ENCODE measurements at places on chromosomes 16 and 17.

- no peak for DNase-seq
Observed at GRCh38 chr16:85495259-85495658, 117.9 kb upstream of the GSE1 start.

- no peak for DNase-seq
Observed at GRCh38 chr16:3400446-3400778, 392 bp downstream of the ZSCAN32 start.

GRCh38 chr17:60827943-60828342 lies 150.3 kb downstream of the BCAS3 start:
- DNase-seq = no peak

- DNase-seq = no peak
Observed at GRCh38 chr17:77096570-77097214, 44.1 kb upstream of the SEC14L1 start.

DNA sequence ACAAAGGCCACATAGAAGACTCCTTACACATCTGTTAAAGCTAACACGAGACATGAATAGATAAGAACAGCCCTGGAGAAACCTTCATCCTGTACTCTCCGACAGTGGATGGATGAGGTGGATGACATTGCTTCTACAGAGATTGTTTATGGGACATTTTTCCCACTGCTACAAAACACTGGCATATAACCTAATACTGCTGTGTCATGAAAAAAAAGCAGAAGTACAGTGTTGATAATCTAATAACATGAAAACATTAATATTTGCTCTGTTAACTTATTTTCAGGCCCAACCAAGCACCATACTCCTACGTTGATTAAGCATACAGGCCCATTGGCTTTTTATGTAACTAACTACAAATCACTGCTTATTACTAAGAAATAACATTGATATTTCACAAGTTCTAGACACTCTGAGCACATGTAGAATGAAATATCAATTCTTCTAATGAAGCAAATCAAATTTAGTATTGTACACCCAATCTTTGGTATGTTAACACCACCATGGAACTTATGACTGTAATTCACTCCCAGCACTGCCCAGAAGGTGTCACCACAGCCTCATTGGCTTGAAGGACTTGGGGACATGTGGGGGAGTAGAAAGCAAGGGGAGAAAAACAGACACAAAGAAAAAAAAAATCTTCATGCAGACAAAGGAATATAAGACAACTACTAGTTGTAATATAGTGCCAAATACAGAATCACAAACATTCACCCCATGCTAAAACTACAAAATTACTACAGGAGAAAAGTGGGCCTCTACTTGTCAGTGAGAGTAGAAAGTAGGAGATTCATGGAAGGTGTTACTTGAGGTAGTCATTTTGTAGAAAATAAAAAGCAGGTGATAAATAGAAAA lies 330.0 kb upstream of the PMFBP1 start:
- DNase-seq = no peak

DNA sequence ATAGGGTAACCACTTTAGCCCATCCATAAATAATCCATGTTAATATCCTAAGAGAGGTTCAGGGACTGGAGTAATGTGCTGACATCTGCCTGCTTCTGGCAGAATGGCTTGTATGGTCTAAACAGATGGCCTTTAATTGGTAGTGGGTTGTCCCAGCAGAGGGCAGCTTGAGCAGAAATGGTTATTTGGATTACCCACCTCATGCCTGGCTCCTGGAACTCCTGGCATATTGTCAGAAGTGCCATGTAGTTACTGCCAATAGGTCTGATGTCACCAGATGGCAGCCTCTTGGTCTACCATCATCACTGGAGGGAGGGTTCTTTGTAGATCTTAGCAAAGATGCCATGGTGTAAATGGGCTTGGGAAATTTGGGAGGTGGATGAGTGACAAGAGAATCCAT lies 157.5 kb upstream of the SOX9 start:
- no peak for DNase-seq

DNA sequence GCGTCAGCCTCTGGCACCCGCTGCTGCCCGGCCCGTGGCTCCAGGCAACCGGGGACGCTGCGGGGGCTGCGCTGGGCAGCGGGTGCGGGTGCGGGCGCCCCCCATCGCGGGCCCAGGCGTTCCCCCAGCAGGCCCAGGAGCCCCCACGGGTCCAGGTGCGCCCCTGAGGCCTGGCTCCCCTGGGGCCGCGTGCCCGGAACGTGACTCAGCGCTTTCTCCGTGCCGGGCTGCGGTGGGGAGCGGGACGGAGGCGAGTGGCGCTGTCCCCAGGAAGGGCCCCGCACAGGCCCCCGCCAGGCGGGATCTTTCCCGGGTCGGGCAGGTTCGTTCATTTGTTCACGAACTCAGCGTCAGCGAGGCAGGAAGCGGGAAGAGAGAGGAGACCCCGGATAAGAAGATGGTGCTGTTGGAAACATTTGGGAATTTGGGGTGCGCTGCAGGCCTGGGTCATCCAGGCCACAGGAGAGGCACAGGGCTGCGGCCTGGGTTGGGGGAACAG lies 18.4 kb upstream of the EXOC7 start:
- no peak for DNase-seq

- DNase-seq = no peak
Observed at GRCh38 chr17:38415250-38416194, 12.7 kb upstream of the ARHGAP23 start.

DNA sequence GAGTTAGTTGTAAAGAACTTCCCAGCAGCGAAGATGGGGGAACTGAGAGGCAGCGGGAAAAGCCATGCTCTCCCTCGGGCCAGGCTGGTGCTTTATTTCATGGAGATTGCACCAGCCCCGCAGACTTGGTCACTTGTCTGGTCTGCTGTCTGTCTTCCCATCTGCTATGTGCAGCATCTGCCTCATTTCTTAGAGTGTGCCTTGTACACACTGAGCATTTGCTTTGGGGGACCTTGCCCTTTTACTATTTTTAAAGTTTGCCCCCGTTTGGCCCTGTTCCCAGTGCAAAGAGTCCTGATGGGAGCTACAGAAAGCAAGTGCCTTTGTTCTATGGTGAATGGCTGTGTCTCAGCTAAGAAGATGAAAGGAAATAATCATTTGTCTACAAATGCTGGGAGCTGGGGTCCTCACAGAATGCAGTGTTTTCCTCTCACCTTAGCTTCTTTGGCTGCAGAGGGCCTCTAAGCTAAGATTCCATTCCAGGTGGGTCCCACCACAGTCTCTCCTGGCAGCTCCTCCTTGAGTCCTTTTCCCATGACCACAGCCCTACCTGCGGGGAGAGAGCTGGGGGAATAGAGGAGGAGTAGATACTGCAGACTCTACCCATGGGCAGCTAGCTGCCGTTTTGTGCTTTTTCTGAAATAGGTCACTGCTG lies 25.1 kb upstream of the CNOT1 start:
- no peak for DNase-seq

GRCh38 chr17:65389426-65389825 lies 172.0 kb downstream of the AXIN2 start:
- no peak for DNase-seq

- no peak for DNase-seq
Observed at GRCh38 chr16:47061204-47061603, 82.5 kb downstream of the NETO2 start.

DNA sequence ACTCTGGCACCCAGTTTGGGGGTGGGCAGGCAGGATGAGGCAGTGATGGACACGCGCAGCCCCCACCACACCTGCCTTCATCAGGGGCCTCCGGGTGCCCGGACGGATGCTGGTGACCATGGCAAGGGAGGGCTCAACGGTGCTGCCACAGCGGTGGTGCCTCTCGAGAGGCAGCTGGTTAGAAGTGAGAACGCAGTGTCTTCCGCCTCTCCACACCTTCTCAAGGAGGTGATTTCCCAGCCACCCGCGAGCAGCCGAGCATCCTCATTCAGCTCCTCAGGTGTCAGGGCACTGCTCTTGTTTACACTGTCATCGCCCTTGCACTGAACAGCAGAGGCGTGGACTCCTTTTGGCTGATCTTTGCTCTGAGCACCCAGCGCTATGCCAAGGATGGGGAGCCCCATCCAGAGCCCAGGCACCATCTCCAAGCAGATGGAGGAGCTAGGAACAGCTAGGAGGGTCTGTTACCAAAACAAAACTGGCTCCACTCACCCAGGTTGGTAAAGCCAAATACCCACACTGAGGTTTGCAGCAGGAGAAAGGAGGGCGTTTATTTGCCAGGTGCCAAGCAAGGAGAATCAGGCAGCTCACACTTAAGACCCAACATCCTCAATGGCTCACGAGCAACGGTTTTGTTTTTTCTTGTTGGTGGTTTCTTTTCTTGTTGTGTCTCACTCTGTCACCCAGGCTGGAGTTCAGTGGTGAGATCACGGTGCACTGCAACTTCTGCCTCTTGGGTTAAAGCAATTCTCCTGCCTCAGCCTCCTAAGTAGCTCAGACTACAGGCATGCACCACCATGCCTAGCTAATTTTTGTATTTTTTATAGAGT lies 174.3 kb upstream of the TNRC6C start:
- DNase-seq = no peak

GRCh38 chr17:35235289-35235688 lies 7.6 kb upstream of the SLFN5 start:
- DNase-seq = no peak

DNA sequence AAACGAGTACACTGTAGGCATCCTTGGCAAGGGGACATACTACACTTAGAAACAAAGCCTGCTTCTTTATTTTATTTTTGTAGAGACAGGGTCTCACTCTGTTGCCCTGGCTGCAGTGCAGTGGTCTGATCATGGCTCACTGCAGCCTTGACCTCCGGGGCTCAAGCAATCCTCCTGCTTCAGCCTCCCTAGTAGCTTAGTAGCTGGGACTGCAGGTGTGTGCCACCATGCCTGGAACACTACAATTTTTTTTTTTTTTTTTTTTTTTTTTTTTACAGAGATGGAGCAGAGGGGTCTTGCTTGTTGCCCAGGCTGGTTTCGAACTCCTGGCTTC lies 78.2 kb downstream of the WIPI1 start:
- DNase-seq = no peak

- no peak for DNase-seq
Observed at GRCh38 chr17:33258296-33258695, 34.8 kb downstream of the ASIC2 start.

GRCh38 chr16:69017036-69017783 lies 88.2 kb upstream of the HAS3 start:
- DNase-seq = no peak

DNA sequence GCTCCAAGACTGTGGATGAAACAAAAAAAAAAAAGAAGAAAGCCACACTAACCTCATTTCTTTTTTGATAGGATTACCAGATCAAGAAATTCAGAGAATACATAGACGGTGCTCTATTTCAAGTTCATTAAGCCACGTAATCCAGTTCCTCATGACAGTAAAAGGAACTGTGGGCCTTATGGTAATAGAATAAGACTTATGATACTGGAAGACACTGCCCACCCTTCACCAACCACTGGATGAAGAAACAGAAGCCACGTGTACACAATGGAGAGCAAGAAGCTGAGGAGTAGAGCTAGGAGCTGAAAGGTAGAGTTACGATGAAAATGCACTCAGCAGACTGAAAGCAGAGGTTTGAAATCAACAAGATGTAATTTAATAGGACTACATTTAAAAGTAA lies 11.2 kb downstream of the NCBP3 start:
- no peak for DNase-seq

GRCh38 chr17:16915752-16916556 lies 56.0 kb downstream of the TNFRSF13B start:
- no peak for DNase-seq
